ENCODE measurements at places on chromosomes 11 and 22.

GRCh38 chr22:17896586-17896985, 122.3 kb upstream of the BID start:
- no peak for DNase-seq

DNA sequence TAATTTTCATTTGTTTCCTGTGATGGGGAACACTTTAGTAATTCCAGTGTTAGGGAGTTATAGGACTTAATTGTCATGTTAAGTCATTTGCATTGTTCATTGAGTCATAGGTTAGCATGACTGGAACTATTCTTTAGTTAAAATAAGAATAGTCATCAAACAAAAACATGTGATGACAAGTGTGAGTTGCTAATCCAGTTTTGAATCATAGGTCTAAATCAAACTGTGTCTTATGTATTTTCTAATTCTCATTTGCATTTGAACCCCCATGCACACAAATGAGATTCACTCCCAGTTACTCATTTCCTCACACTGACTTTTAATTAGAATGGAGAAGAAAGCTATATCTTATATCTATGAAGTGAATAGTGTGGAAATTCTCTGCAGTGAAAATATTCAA, 405.6 kb downstream of the LRRC4C start:
- DNase-seq = no peak

DNA sequence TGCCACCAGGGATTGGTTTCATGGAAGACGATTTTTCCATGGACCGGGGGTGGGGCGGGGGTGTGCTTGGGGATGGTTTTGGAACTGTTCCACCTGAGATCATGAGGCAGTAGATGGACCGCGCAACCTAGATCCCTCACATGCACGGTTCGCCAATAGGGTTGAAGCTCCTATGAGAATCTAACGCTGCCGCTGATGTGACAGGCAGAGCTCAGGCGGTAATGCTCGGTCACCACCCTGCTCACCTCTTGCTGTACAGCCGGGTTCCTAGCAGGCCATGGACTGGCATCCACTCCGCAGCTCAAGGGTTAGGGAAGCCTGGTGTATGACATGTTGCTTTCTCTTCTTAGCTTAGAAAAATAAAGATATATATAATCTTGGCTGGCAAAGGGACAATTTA, 22.0 kb downstream of the RBX1 start:
- DNase-seq = no peak

- peak; percentile 37 for DNase-seq
Observed at GRCh38 chr11:134645576-134645975, 233.5 kb upstream of the B3GAT1 start.

DNA sequence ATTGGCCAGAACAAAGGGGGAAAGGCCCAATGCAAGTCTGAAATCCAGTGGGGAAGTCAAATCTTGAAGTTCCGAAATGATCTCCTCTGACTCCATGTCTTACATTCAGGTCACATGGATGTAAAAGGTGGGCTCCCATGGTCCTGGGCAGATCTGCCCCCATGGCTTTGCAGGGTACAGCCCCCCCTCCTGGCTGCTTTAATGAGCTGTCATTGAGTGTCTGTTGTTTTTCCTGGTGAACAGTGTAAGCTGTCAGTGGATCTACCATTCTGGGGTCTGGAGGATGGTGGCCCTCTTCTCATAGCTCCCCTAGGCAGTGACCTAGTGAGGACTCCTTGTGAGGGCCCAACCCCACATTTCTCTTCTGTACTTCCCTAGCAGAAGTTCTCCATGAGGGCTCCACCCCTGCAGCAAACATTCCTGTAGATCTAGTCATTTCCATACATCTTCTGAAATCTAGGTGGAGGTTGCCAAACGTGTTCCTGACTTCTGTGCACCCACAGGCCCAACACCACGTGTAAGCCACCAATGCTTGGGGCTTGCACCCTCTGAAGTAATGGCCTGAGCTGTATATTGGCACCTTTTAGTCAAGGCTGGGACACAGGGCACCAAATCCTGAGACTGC, 9.3 kb downstream of the CARD18 start:
- DNase-seq = no peak

DNA sequence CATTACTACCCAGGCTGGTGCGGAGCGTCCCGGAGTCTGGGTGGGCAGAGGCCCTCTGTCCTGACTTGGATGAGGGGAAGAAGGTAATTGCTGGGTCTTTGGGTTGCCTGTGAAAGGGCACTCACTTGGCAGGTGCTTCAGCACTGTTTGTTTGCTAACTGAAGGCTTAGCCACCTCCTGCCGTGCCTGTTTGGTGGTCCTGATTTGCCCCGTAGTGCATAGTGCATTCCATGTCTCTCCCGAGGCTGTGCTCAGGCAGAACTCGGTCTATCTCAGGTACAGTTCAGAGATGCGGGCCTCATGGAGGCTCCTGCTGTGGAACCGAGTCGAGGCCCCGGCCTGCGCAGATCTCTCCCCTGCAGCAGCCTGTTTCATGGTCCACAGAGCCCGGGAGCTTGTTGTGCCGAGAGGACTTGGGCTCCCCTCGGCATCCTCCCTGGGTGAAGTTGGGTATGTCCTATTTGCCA, 146.2 kb downstream of the TBC1D22A start:
- no peak for DNase-seq

GRCh38 chr22:35988030-35988429, 40.6 kb downstream of the RBFOX2 start:
- DNase-seq = no peak

DNA sequence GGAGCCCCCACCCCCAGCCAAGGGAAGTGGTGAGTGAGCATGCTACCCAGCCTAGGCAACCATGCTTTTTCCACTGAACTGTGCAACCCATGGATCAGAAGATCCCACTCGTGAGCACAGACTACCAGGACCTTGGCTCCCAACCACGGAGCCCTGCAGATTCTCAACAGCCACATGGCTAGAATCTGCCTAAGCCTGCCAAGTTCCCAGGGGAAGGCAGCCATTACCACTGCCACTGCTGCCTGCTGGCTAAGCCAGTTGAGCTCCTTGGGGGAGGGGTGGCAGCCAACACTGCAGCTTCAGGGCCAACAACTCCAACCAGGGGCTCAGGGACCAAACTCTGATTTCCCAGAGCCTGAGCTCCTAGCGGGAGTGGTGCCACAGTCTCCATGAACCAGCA, 195.8 kb downstream of the DLG2 start:
- no peak for DNase-seq

DNA sequence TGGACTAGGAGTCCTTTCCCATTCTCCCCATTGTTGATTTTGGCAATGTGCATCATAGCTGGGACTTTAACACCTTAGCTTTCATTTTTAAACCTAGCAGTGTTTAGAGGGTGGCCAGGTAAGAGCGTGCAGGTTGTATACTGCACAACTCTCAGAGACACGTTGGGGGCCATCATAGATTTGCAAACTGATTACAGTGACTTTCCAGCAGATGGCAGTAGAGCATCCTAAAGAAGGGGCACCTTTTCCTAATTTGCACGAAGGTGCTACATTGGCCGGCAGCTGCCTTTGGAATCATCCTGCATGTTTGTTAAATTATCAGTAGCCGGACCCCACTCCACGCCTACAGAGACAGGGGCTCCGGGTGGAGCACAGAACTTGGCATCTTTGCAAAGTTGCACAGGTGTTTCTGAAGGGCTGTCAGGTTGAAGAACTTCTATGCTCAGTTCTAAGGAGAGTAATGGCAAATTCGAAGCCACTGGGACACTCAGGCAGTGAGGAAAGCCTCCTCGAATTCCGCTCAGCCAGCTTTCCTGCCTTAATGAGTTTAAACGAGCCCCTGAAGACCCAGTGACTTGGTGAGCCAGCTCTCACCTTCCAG, 7.7 kb downstream of the LHFPL7 start:
- DNase-seq = peak; percentile 50

DNA sequence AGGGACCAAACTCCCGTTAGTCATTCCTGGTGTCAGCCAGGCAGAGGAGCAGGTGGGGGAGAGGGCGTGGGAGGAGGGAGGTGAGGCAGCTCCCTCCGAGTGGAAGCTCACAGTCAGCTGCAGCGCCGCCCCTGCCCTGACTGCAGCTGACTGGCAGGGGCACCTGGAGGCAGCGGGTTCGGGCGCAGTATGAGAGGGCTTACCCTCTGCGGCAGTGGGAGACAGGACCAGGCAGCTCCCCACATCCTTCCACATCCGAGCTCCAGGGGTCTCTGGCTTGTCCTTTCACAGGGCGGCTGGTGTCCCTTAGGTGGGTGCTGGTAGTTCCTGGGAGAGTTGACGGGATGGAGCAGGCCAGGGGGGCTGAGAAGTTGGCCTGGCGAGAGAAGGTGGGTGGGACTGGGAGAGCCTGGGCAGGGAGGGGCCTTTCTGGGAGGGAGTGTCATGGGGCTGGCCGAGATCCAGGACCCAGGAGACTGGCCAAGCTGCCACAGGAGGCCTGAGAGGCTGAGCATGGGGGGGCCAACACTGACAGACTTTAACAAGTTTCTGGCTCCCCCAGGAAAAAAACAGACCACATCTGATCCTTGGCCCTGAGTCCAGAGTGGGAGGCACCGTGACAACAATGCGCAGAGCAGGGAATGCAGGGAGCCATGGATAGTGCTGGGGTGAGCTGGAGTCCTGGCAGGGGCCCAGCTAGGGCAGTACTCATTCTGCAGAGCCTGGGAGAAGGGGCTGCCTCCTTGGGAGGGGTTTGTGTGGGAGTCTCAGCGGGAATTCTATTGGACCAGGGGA, 4.9 kb downstream of the ADORA2A start:
- no peak for DNase-seq

DNA sequence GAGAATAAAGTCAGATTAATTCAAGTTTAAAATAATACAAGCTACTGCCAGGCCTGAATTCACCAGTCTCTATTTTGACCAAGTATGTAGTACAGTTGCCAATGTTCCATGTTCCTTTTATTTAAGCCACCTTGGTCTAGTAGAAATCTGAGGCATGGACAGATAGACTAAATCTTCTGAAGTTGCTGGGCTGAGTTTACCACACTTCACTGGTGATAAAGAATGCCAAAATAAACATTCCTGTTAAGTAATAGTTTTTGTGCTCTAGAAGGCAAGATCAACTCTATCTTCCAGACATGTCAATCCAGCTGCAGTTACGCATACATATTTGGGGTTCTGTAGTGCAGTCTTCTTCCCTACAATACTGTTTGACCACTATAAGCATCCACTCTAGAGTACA, 83.9 kb upstream of the C11orf87 start:
- no peak for DNase-seq

DNA sequence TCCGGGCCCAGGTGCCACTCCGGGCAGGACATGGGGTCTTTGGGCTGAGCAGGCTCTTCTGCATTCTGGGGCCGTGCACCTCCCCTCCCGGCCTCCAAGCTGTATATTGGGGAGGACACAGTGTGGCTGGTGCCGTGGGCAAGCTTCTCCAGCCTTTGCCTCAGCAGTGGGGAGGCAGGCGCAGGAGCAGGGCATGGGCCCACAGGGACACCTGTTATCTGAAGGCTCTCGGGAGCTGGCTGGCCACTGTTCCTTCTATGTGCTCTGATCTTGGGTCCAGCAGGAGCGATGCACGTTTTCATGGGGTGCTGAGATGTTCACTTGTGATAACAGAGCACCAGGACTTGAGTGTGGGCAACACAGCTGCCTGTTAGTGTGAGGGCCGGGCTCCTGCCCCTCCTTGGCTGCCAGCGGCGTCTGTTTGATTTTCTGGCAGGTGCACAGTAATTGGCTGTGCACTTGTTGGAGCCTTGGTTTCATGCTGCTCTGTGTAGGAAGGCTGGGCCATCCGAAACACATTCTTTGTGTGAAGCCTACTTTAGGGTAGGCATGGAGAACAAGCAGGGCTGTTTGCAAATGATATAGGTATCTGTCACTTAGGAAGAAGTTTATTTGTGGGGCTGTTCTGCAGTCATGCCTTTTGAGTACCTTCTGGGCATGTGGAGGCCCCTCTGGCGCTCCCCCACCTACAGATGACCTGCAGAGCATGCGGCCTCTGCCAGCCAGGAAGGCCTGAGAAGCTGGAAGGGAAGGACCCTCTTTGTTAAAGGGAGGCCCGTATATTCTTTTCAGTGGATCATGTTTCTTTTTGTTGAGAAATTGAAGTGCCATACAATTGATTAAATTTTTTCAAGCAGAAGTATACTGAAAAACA, 201.5 kb downstream of the TBC1D22A start:
- no peak for DNase-seq

DNA sequence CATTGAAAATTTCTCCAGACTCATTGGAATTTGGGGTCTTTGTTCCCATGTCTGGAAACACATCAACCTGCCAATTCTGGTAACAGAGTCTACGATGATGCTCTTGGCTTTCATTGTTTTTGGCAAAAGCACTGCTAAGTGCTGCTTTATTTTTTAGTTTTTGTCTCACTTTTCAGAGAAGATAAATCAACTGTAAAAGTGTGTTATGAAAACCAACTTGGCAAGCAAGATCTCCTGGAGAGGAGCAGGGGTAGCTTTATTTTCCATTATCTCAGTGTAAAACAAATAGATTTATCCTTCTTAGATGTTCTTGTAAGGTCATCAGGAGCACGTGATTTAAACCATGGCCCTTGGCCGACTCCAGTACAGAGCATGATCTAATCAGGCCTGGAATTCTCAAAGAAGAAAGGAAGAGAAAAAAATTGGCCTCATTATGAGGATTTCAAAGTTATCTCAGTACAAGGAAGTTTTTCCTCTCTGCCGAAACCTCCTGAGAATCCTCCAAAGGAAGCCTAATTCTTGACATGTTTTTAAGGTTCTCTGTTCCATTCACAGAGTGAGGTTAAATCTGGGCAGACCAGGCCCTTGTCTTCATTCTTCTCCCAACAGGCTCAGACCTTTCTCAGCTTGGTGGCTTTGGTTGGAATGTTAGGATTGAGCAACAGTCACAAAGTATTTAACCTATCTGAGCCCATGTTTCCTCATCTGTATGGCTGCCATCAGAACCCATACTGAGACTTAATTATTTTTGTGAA, 16.4 kb upstream of the PAMR1 start:
- DNase-seq = no peak

DNA sequence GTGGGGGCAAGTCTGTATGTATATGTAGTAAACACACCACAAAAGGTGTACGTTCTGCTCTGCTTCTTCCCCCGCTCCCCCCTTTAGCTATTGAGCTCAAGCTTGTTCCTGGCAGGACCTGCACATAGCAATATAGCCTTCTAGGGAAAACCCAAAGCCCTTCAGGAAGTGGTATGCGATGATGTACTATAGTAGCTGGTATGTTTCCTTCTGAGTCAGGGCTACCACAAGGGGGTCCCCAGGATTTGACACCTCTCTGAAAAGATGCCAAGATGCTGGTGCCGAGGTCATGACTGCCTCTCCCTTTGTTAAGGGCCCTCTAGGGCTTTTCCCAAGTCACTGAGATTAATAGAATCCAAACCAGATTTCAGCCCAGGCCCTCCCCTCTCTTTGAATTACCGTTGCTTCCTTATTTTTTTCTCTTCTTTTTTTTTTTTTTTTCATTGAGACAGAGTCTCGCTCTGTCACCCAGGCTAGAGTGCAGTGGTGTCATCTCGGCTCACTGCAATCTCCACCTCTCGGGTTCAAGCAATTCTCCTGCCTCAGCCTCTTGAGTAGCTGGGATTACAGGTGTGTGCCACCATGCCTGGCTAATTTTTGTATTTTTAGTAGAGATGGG, 268.4 kb downstream of the ETS1 start:
- DNase-seq = no peak
